ENCODE measurements at places on chromosomes 12 and 14.

DNA sequence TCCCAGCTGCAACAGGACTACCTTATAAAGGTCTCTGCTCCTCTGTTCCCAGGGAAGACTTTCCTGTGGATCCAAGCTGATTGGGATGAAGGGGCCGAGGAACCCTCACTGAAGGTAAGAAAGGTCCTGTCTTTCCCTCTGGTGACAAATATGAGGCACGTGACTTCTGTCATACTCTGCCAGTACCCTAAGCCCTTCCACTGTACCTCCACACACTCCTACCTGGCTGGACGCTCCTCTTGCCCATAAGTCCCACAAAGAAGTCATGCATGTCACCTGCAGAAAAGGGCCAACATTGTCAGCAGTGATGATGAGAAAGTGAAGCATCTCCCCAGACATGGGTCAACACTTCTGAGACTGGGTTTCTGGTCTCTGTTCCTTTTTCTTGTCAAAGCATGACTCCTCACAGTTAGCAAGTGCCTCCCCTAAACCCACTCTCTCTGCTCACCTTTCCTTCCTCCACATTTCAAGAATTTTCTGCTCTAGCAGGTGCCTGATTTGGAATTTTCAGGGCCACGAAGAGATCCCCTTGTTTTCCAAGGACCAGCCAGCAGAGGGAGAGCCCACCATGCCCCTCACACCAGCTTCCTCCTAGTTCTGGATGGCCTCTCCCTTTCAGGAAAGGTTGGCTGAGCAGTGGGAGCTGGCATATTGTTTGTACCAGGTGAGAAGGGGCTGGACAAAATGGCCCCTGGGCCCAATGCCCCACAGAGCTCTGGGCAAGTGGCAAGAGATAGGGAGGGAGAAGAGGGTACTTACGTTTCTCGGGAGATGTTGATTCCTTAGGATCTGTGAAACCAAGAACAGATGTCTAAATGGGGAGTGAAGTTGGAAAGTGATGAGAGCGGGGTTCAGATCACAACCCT lies 3.5 kb downstream of the TAC3 start:
- no peak for ATAC-seq

DNA sequence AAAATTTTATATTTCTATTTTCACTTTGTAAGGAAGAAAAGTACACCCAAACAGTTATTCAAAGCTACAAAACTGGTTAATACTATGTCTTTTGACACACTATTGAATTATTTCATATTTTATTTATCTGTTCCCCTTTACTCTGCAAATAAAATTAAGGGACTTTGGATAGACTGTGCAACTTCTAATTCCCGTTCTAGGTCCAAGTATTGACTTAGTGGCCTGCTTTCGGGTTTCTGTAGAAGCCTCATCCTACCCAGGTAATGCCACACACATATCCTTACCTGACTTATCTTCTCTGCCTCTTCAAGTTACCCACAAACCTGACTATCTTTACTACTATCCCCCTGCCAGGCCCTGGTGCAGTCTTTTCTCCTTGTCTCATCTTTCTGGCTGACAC lies 156.3 kb upstream of the TMTC2 start:
- no peak for ATAC-seq

DNA sequence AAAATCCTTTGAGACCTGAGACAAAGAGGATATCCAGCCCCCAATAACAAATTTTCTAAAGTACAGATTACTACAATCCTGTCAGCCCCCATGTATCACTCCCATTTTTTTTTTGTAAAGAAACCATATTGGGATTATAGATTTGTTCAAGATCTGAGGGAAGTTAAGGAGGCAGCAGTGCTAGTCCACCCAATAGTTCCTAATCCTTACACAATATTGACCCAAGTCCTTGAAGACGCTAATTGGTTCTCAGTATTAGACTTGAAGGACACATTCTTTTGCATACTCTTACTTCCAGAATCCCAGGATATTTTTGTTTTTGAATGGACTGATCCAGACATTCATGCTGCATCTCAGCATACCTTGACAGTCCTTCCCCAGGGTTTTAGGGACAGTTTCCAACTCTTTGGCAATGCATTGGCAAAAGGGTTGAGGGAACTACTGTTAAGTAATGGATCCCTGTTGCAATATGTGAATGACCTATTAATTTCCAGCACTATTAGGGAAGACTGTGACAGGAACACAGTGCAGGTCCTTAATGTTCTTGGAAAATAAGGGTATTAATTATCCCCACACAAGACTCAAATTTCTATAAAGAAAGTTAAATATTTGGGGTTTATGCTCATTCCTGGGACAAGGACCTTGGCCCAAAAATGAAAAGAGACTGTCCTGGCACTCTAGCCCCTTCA lies 1519.5 kb upstream of the SEL1L start:
- no peak for ATAC-seq

DNA sequence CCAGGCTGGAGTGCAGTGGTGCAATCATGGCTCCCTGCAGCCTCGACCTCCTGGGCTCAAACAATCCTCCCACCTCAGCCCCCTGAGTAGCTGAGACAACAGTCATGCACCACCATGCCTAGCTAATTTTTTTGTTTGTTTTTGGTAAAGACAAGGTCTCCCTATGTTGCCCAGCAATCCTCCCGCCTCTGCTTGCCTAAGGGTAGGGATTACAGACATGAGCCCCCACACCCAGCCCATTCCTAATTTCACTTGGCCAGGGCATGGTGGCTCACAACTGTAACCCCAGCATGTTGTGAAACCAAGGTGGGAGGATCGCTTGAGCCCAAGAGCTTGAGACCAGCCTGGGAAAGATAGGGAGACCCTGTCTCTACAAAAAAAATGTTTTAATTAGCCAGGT lies 9.1 kb downstream of the DAD1 start:
- ATAC-seq, result no peak

DNA sequence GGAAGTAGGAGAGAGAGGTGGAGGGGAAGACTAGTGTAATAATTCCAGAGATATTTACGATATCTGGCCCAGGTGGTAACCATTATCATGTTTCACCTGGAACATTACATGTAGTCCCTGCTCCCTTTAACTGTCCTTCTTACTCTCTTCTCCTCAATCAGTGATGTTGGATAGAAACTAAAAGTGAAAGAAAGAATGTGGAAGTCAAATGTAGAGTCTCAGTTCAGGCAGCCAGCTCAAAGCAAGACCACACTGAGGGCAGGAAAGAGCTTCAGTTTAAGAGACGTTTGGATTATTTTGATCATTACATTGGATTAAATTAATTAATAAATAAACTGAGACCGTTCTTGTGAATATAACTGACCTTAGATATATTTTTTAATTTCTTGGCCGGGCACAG lies 594.4 kb downstream of the FLRT2 start:
- ATAC-seq, result no peak

DNA sequence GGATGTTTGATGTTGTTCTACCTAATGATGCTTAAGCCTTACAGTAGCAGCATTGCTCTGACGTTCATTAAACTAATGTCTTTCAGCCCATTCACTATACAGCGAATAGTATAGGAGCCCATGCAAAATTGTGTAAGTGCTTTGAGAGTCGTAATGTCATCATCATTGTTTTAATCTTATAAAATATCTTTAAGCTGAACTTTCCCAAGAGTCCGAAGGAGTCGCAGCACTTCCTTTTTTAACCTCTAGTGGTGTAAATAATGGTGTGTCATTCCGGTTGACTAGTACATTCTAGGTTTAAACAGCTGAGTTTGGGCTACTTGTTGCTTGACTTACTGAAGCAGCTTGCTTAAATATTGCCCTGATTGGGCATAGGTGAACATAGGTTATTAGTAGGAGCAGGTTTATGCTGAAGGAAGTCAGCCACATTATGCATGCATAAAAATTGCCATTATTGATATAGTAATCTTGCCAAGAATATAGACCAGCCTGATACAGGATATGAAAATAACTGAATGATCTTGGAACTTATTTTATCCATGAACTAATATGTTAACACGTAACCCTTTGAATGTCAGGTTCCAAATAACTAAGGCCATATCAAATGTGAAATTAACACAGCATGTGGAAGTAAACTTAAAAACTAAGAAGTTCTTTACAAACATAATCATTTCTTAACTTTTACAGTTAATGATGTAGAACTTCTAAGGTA lies 2.6 kb downstream of the WNK1 start:
- ATAC-seq, result peak; percentile 11

DNA sequence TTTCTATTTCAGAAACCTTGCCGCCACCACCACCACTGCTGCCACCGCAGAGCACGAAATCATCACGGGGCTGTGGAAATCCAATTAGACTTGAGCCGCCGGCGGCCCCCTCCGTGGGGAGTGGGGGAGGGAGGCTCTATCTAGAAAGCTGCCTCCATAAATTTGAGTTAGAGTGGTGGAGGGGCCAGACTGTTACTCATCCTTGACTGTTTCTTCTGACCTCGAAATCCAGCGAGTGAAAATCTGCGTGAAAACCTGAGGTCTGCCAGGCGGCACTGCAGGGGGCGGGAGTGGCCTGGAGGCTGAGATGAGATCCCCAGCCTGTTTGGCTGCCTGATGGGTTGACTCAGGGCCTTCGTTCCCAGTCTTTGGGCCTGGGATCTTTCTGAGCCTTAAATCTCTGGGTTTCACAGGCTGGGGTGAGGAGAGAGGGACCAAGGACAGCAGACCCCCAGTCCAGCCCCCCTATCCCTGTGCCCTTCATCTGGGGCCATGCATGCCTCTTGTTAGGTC lies 29.9 kb downstream of the TSPAN9 start:
- ATAC-seq, result no peak

DNA sequence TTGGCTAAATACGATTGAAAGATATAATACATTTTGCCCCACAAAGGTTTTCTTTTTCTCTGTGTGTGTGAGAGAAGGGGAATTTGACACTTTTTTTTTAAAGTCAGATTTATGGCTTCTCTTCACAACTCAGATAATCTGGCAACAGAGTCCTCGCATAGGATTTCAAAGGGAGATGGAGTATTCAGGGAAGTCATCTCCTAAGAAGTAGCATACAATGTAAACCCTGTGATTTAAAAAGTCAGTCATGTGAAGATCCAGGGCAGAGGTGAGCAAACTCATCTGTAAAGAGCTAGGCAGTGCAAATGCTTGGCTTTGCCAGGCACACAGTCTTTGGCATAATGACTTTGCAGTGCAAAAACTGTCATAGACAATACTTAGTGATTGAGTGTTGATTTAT lies 1526.3 kb downstream of the AACS start:
- ATAC-seq, result no peak

DNA sequence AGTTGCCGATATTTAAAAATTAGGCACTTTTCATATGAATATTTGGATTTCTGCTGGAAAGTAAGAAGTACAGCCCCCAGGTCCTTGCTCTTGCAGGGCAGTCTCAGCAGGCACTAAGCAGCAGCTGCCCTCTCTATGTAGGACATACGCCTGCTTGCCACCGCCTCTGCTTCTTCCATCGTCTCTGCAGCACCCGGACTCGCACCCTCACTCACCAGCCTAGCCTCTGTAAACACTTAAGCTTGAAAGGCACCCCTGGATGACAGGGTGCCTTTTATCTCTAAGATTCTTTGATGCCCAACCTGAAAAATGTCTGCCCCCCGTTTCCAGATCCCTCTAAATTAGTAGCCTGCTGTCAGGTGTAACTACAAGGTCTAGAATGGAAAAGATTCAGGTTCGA lies 19.0 kb downstream of the OTUB2 start:
- ATAC-seq, result no peak

GRCh38 chr12:26878661-26879119 lies 45.7 kb upstream of the ITPR2 start:
- no peak for ATAC-seq

DNA sequence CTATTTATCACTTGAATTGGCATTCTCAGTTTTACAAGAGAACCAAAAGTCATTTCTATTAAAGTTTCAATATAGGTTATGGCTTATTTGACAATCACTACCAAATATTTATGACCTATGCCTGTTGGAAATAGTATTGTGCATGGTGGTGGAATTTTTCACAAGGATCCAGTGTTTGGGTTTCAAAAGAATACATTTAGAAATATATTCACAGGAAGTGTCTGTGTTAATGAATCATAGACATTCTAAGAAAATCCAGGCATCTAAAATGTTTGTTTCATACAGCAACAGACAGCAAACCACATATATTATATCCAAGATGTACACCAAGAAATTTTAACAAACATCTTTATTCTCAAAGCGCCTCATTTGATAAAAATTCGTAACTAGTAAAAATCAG lies 92.7 kb downstream of the MED13L start:
- ATAC-seq, result no peak

GRCh38 chr12:4108803-4109345 lies 164.7 kb upstream of the CCND2 start:
- no peak for ATAC-seq

DNA sequence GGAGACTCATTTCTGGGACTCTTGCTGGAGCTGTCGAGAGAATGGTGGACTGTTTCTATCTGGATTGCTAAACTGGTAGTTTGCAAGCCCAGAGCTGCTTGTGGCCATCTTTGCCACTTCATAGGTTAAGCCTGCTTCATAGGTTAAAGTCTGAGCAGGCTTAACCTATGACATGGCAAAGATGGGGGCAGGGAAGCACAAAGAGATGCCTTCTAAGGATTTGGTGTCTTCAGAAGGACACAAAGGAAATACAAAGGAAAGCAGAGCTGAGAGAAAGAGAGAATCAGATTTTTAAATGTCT lies 78.4 kb upstream of the MAX start:
- no peak for ATAC-seq

- ATAC-seq, result no peak
Measured at GRCh38 chr12:30602678-30603077, 93.0 kb downstream of the IPO8 start.

- ATAC-seq, result no peak
Measured at GRCh38 chr14:53927171-53927570, 29.5 kb downstream of the BMP4 start.

DNA sequence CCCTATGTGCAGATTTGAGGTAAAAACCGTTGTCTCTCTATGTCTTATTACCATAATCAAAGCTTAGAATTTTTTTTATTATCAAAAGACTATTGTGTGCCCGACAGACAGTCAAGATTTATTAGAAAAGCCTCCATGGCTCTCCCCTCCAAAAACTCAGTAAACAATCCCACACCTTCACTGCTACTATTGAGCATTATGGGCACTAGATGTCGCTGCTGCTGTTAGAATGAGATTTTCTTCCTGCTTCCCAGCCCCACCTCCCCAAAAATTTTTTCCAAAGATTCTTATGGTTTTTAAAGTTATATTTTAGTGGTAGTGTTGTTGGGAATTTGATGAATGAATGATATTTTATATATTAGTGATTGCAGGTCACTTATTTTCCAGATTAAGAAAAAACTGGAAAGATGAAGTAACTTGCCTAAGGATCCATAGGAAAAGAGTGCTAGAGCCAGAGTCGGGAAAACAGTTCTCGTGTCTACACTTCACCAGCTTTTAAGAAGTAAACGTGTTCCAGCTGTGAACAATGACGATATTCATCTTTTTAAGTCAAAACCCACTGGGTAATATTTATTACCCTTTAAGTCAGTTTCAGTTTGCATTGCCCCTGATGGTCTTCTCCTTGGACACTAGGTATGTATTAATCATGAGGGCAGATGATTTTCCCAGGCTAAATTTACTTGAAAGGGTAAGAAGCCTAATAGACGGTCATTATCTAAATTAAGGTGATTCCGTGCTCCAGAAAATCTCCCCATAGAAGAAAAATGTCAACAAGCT lies 12.2 kb upstream of the FOXG1 start:
- no peak for ATAC-seq

Data from activated CD4-positive, CD25-positive, alpha-beta regulatory T cell treated with anti-CD3 and anti-CD28 coated beads, Interleukin-2, amount 50 U/mL, for 24 hours (primary cell).